ENCODE measurements at places on chromosomes 5 and 9.

GRCh38 chr9:133031496-133031911 lies 707 bp downstream of the GTF3C5 start:
- no peak for DNase-seq

DNA sequence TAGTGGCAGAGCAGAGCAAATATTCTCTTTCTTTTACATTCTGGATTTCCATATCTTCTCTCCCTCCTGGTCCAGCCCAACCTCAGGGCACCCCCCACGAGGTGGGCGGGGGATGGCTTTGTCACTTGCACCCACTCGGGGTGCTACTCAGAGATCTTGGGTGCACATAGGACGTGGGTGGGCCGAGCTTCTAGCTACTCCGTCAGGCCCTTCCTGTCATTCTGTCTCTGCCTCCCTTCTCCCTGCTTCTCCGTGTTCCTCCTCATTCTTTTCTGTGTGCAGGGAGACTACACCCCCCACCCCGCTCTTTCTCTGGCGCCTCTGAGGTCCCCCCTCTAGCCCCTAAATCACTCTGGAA lies 19.5 kb downstream of the PCDHGC5 start:
- DNase-seq = no peak

DNA sequence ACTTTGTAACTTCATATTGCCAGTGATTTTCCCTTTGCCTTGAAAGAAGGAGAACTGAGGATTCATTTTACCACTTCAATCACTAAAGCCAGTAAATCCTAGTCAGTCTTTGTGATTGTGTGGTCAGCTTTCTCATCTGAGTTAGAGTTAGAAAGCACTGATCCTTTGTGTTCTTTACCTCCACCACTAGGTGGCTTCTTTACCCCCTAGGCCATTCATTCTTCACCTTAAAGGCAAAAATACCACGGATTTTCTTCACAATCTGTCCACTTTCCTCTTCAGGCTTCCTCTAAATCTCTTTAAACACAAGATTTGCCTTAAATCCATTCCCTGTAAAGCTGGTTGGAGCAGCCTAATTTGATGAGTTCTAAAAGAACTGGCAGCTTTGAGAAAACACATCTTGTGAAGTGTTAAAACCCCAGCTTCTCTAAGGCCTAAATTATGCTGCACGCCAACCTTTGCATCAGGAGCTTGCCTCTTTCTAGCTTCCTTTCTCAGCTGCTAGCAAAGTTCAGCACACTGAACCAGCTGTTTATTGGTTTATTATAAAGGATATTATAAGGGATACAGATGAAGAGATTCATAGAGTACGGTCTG lies 20.4 kb downstream of the BDP1 start:
- peak; percentile 6 for DNase-seq

DNA sequence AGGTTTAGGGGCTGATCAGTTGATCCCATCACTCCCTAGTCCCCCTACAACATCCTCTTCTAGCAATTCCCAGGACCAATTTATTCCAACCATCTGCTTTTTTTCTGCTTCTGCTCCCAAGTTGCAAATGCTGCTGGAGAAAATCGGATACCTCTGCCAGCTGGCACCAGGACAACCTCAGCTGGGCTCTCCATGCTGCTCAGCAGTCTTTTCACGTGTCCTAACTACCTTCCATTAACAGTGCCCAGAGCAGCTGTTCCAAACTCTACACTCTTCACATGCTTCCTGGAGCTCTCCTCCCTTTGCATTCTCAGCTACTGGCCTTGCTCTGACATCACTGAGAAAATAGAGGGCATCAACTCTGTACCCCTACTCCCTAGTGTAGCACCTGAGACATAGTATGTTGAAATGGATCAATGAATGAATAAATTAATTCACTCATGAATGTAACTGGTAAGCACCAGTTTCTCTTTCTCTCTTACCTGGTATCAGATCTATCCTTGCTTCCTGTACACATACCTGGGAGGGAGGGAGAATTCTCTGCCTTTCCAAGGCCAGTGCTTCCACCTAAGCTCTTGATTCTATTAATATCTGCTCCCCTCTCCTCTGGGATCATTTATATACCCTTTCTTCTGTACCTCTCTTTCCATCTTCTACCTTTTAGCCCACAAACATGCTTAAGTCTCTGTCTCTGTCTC lies 191.0 kb downstream of the RAB3C start:
- DNase-seq = peak; percentile 0

DNA sequence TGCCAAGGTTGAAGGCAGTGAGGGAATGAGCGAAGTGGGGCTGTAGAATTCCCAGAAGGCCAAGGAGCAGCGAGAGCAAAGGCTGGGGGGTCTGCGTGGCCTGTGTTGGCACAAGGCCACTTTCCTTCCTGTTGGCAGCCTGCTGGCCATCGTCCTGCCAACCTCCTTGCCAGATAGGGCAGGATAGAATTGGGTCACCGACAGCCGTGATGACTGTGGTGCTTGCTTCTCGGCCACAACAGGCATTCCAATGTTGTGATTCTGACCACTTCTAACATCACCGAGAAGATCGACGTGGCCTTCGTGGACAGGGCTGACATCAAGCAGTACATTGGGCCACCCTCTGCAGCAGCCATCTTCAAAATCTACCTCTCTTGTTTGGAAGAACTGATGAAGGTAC lies 18.9 kb downstream of the TRIP13 start:
- DNase-seq = peak; percentile 27

DNA sequence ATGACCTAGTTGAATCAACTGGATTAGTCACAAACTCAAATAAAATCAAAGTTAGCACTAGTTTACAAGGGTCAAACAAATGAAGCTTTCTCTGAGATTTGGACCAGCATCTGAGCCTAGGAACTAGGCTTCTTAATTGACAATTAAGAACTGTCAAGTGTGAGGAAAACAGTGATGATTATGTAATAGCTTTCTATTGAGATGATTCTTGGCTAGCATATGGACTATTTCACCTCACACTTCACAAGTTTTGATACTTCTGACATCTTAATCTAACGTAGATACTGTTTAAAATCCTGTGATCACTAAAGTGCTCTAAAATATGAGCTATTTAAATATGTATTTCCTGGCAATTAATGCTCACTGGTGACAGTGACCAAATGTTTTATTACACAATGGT lies 542.9 kb downstream of the EFNA5 start:
- DNase-seq = no peak

DNA sequence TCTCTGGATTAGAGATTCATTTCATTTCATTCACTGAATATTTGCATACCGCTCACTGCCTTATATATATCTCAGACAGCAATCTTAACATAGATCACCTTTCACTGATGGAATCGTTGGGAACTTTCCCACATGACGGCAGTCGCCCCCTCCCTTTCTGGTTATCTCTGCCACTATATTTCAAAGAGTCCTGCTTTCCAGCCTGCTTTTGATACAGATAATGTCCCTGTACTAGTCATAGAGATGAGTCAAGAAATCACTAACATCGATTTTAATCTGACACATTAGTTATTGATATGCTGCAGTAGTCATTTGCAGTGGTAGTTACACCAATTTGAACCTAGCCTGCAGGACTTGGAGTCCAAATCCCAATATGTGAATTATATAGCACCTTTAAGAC lies 8.5 kb downstream of the ARSK start:
- DNase-seq = no peak

GRCh38 chr5:14281746-14282181 lies 138.6 kb downstream of the TRIO start:
- DNase-seq = no peak

DNA sequence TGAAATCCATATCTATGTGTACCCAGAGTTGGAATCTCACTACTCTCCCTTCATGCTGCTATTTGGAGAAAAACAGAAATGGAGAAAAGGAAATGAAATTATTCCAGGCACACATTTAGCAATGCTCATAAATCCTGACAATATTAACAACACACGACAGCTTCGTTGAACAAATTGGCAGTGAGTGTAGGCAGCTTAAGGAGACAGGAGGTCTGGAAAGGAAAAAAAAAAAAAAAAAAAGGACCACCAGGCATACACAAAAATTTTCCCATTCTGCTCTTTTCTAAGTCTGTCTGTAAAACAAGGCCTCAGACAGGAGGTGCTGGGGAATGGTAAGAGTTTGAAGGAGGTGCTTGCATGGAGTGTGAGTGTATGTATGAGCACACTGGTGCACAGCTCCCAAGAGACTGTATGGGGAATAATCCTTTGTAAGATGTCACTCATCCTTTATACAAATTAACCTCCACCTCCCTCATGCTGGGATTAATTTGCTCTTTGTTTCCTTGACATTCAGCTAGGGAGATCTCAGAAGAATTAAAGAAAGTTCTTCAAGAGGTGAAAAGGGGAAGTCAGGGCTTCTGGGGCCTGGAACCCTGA lies 78.9 kb downstream of the ASTN2 start:
- DNase-seq = no peak

DNA sequence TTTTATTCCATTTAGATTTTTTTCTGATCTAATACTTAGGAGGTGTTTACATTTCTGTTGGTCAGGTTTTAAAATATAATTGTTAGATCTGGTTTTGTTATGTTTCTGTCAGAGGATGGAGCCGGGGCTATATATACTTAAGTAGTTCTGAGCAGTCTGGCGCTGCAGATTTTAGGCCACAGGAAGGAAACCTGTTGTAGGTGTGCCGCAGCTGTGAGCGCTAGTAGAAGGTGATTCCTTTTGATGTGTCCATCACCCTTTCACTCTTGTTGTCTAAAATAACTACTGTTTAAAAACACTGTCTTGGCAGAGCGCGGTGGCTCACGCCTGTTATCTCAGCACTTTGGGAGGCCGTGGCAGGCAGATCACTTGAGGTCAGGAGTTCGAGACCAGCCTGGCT lies 17.0 kb downstream of the ZBTB34 start:
- no peak for DNase-seq

GRCh38 chr5:173807181-173807655 lies 80.9 kb upstream of the CPEB4 start:
- no peak for DNase-seq

GRCh38 chr5:31770132-31770720 lies 131.3 kb downstream of the PDZD2 start:
- no peak for DNase-seq

DNA sequence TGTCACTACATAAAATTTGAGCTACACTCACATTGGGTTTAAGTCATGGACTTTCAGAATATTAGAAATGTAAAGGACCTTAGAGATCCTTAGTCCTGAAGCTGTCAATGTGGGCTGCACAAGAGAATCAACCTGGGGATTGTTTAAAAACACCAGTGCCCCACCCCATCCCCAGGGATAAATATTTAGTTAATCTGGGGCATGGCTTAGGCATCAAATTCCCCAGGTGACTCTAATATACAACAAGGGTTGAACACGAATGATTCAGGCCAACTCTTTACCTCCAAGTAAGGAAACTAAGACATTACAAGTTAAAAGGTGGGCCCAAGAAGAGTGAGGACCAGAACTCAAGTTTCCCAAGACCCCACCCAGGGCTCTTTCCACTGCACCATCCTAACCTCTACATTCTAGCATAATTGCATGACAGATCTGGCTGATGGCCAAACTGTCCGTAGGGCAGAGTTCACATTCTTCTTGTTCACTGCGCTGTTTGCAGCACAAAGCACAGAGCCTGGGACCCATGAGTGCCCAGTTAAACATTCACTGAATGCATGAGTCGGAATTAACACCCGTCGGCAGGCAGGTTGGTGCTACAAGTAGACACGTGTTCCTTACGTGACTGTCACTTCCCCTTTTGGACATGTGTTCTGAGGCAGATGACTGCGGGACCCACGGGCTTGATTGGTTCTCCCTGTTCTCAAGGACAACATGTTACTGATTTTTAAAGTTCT lies 25.2 kb downstream of the CYFIP2 start:
- DNase-seq = no peak

DNA sequence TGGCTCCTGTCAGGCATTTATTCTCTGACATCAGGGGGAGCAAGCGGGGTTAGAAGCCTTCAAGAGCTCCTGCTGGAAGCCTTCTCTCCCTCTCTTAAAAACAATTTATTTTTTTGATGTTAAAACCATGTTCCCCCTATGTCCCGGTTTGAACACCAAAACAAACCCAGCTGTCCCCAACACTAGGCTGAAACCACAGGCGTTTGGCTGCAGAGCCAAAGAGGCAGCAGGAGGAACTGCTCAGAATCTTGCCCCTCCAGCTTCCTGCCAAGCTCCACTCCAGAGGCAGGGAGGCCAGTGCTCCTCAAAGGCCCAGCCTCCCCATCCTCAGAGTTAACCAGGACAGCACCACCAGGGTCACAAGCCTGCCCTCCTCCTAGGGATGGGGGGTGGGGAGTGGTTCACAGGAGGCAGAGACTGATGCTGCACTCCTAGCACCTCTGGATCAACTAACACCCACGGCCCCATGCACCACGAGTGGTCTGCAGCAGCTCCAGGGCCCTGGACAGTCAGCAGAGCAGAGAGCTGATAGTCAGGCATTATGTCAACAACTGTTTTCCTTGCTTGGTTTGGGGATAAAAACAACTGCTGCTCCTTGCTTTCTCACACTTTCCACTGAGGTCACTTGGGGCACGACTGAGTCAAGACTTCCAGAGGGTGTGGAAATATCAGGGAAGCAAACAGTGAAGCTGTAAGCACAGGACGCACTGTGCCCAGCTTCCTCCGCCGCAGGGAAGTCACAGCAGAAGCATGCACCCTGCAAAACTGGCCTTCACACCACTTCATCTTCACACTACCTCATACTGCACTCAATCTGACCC lies 96.5 kb upstream of the ADRA1B start:
- no peak for DNase-seq

DNA sequence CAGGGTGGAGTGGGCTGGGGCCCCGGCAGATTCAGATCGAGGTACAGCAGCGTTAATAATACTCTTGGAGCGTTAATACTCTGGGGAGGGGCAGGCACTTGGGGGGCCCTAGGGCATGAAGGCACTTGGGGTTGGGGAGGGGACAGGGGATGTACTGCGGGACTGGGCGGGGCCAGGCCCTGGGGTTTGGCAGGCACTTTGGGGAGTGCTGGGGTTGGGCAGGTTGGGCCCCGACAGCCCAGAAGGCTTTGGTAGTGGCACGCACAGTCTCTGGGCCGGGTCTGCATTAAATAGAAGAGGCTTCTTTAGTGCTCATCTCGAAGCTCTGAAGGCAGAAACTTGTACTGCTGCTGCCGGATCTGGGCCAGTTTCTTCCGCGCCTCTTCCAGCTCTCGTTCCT lies 7.8 kb upstream of the TPM2 start:
- DNase-seq = no peak

- DNase-seq = peak; percentile 81
Measured at GRCh38 chr5:161094411-161094810, 242.4 kb upstream of the ATP10B start.

- peak; percentile 30 for DNase-seq
Measured at GRCh38 chr9:120410925-120411501, 169.0 kb downstream of the CDK5RAP2 start.

DNA sequence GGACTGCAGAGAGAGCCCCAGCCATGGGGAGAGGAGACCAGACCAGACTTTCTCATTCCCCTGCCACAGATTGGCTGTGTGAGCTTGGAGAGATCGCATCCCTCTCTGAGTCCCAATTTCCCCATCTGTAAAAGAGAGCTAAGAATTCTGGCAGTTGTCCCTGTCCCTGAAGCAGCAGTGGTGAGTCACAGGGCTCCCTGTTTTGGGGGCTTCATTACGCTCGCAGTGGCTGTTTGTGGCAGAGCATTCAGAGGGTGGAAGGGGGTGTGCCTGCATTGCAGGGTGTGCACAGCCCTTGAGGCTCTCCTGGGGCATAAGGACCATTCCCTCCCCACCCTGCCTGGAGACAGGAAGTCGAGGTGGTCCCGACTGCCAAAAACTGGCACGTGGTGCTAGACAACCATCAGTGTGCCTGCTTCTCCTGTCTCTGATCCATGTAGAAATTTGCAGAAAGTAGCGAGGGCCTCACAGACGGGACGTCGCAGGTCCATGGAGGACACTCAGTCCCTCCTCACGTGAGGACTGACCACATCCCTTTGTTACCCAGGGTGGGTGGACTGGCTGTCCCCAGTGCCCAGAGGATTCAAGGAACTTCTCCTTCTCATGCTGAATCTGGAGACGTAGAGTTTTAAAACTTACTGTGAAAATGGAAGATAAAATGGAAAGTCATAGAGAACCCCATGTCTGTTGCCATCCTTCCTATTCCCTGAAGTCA lies 35.3 kb downstream of the HRH2 start:
- no peak for DNase-seq
